ENCODE measurements at places on chromosomes 12 and 14. TPM values are rescaled to one million over a fixed set of nuclear protein-coding genes. Genes with fewer than 3 reads are reported as not detected.

The MPHOSPH9 gene
- 5.8 TPM for polyA plus RNA-seq

The MGAT4C gene
- polyA plus RNA-seq: not detected

The TUNAR gene
- not detected for polyA plus RNA-seq

DNA sequence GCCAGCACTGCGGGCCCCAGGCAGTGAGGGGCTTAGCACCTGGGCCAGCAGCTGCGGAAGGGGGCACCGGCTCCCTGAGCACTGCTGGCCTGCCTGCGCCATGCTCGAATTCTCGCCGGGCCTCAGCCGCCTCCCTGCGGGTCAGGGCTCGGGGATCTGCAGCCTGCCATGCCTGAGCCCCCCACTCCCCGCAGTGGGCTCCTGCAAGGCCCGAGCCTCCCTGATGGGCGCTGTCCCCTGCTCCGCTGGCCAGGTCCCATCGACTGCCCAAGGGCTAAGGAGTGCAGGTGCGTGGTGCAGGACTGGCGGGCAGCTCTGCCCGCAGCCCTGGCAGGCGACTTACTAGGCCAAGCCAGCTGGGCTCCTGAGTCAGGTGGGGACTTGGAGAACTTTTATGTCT, 133.3 kb upstream of the LMNTD1 start:
- no peak for DNase-seq

DNA sequence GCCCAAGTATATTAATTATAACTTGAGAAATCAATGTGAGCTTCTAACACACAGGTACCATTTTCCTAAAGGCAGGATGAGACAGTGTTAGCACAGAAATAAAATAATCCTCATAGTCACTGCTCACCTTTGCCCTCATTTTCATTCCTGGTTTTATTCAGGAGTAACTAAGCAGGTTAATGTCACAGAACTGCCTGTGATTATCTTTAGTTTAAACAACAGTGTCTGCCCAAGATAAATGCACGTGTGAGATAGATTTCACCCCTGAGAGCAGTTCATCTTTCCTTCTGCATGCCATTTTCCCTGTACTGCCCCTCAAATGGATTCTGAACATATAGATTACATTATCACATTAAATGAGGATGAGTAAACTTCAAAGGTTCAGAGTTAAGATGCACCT, 250.7 kb downstream of the RMST start:
- no peak for DNase-seq

GRCh38 chr12:70733385-70733784, 96.2 kb upstream of the PTPRB start:
- no peak for DNase-seq

- no peak for DNase-seq
Measured at GRCh38 chr12:109950625-109951024, 45.5 kb downstream of the GIT2 start.

DNA sequence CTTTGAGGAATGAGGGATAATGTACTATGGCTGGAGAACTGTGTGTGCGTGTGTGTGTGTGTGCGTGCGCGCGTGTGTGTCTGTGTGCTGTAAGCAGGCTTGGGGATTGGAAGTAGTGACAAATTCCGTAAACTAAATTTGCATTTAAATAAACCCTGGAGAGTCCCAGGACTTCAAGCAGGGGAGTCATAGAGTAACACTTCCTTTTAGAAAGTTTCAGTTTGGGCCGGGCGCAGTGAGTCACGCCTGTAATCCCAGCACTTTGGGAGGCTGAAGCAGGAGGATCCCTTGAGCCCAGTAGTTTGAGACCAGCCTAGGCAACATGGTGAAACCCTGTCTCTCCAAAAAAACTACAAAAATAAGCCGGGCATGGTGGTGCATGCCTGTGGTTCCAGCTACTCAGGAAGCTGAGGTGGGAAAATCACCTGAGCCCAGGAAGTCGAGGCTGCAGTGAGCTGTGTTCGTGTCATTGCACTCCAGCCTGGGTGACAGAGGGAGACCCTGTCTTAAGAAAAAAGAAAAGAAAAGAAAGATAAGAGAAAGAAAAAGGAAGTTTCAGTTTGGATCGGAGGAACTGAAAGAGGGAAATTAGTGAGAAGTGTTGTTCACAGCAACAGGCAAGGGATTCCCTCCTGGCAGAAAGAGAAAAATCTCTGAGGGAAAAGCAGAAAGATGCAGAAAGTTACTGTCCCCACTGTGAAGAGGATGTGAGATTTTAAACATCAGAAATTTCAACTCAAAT, 222.7 kb upstream of the SOX5 start:
- DNase-seq: peak; percentile 9

- no peak for DNase-seq
Measured at GRCh38 chr12:92529944-92530343, 172.8 kb upstream of the PLEKHG7 start.

DNA sequence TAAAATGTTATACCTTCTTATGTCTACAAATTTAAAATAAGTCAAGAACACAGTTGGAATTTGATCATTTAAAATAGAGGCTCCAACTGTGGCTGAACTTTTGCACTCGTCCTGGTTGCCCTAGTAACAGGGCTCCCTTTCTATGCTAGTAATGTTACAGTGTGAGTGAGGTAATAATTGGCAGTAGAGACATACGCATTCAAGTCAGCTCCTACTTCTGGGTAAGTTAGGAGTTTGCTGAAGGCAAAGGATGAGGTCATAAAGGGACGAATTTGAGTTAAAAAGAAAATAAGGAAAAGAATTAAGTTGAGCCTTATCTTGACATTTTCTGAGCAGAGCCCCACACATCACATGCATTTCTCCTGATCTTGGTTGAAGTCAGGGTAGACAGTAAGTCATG, 129.1 kb downstream of the TMEM117 start:
- DNase-seq: no peak

- no peak for DNase-seq
Measured at GRCh38 chr14:96252999-96253539, 2.9 kb upstream of the BDKRB1 start.

GRCh38 chr14:31251028-31251958, 43.7 kb upstream of the HECTD1 start:
- no peak for DNase-seq

DNA sequence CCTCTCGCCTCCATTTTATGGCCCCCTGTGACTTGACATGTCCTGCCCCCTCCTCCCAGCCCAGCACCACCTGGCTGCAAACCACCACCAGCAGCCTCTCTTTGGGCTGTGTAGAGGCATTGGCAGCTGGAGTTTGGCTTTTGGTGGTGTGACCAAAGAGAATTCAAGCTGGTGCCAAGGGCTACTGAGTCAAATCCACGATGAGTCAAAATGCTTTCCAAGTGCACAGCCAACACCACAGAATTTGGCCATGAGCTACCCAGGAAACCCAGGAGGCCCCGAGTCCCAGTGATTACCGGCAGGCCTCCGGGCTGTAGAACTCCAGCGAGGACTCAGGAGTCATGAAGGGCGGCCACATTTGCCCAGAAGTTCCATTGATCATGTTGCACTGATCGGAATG, 53.8 kb downstream of the SCARB1 start:
- no peak for DNase-seq

- DNase-seq: no peak
Measured at GRCh38 chr12:42958291-42958674, 368.7 kb upstream of the PRICKLE1 start.

Data from psoas muscle (tissue), 8 donors.